ENCODE measurements at places on chromosomes 12 and 14.

- no peak for DNase-seq
These were observed 49.2 kb upstream of the AEBP2 start for GRCh38 chr12:19390051-19390598.

- no peak for DNase-seq
These were observed 184.5 kb upstream of the DAAM1 start for GRCh38 chr14:59004012-59004411.

GRCh38 chr12:96876966-96877365 lies 30.1 kb upstream of the NEDD1 start:
- no peak for DNase-seq

DNA sequence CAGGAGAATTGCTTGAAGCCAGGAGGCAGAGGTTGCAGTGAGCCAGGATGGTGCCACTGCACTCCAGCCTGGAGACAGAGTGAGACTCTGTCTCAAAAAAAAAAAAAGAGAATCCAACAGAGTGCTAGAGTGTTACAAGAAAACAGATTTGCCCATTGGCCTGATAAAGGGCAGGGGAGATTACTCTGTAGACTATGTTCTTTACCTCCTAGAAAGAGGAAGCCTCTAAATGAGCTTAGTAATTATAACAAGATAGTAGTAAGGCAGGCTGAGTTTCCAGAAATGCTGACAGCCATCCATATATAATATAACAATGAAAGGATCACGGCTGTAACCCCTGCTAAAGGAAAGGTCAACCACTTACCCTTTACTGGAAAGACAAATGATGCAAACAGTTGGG lies 24.4 kb downstream of the AK7 start:
- DNase-seq, result no peak

DNA sequence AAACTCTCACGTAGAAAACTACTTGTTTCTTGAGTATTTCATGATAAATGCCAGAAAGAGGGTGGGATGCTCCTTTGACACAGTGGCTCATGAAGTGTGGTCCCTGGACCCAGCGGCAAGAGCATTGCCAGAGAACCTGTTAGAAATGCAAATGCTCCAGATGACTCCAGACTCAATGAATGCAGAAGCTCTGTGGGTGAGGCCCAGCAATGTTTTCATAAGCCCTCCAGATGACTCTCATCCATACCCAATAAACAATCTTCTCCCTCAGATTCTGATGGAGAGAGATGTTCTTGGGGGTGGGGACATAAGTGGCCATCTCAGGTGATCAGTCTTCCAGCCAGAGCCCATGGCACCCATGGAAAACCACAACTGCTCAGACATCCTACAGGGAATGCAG lies 88.9 kb downstream of the SMOC1 start:
- no peak for DNase-seq

DNA sequence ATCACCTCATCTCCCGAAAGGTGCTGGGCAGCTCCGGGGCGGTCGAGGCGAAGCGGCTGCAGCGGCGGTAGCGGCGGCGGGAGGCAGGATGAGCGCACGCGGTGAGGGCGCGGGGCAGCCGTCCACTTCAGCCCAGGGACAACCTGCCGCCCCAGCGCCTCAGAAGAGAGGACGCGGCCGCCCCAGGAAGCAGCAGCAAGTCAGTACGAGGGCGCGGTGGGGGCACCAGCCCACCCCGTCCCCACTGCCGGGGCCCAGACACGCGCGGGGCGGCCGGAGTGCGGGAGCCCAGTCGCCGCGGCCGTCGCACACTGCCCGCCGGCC lies 862 bp downstream of the HMGA2 start:
- no peak for DNase-seq

GRCh38 chr12:46904406-46905238 lies 78.8 kb upstream of the SLC38A4 start:
- DNase-seq, result no peak

GRCh38 chr12:112170376-112170775 lies 45.0 kb downstream of the TRAFD1 start:
- no peak for DNase-seq

DNA sequence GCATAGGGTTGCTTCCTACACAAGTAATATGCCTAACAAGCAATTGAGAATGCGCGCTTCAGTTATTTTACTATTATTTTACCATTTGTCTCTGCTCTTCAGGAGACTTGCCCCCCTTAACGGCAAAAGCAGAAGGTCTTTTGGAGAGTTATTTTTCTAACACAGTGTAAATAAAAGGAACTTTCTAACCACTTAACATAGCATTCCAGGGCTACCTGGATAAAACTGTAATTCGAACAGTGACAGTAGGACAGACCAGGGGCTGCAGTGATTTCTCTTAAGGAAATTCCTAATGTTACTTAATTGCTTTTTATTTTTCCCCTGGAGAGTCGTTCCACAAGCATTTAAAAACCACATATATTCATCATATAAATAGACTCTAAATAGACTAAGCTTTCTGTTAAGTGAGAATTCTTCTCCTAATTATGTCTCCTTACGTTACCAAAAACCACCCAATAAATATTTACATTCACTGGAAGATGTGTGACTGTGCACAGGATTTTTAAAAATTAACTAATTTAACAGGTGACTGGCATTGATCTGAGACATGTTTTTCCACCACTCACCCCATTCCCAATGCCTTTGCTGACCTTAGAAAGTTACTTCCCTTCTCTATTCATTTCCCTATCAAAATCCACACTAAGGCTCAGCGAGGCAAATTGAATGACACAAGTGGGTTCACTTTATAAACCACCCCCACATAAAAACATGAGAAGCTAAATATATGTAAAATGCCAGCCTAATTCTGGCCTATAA lies 72.4 kb downstream of the RNF34 start:
- DNase-seq, result no peak

- no peak for DNase-seq
These were observed 18.6 kb upstream of the PTGR2 start for GRCh38 chr14:73833034-73833433.

DNA sequence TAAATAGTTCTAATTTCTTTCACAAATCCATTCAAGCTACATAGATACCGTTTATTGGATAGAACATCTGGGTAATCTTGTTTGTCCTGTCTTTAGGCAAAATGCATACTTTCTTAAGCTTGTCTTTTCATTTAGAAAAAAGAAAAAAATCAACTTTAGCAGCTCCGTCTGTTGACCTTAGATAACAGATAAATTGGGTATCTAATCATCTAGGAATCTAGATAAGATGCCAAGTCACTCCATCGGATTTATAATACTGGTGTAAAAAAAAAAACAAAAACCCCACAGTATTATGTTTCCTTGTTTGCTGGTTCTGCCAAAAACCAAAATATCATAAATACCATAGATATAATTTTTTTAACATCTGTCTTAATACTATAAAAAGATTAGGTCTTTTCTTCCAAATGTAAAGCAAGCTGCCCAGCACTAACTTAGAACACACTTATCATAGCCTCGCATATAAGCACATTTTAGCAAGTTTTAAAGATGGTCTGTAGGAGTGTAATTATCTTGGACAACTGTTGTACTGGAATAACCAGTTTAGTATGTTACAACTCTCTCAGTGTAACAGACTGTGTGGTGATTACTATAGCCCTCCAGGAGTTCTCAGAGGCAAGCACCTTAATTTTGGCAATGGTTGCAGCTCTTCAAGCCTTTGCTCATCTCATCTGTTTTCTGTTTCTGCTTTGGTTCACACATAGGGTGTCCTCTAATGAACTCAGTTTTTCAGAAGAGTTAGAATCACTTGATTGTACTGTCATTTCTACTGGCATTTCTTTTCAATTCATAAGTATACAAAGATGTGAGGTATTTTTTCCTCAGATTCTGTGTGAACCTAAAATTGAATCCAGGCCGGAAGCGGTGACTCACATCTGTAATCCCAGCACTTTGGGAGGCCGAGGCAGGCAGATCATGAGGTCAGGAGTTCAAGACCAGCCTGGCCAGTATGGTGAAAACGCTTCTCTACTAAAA lies 83.1 kb downstream of the ANO6 start:
- DNase-seq, result no peak

- DNase-seq, result no peak
These were observed 377.4 kb downstream of the GRIN2B start for GRCh38 chr12:13603953-13604352.

DNA sequence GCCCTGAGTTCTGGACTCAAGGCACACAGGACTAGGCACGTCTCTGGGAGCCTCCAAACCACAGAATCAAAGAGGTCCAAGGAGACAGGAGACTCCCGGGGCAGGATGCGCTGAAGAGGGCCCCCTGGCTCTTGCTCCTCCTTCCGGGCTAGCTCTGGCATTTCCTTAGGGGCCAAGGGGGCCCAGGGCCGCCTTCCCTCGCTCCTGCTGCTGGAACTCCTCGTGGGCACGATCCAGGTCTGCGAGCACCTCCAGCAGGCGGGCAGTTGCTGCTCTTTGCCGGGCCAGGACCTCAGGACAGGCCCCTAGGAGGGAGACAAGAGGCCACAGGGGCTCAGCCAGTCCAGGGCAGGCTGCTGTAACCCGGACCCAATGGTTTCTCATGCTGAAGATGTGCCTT lies 35.8 kb downstream of the RASAL1 start:
- DNase-seq, result no peak

DNA sequence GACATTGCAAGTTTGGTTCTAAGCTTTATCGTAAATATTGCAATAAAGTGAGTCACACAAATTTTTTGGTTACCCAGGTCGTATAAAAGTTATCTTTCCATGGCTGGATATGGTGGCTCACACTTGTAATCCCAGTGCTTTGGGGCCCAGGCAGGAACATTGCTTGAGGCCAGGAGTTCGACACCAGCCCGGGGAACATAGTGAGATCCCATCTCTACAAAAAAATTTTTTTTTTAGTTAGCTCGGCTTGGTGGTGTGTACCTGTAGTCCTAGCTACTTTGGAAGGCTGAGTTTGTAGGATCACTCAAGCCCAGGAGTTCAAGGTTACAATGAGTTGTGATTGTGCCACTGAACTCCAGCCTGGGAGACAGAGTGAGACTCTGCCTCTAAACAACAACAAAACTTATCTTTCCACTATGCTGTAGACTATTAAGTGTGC lies 24.4 kb downstream of the PRORP start:
- DNase-seq, result no peak

DNA sequence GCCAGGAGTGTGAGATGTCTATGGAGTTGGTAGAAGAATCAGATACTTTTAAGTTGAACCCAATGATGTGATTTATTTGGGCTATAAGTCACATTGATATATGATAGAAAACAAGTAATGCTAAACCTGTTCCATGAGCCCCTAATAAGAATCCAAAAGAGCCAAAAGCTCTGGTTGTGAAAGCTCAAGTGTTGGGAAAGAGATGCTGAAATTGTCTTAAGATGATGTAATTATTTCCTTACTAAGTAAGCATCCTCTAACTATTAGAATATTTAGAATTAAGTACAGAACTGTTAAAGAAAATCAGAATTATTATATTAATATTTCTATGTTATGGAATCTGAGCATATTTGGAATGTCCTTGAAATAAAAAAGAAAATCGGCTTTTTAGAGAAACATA lies 17.6 kb upstream of the SLC2A13 start:
- no peak for DNase-seq

DNA sequence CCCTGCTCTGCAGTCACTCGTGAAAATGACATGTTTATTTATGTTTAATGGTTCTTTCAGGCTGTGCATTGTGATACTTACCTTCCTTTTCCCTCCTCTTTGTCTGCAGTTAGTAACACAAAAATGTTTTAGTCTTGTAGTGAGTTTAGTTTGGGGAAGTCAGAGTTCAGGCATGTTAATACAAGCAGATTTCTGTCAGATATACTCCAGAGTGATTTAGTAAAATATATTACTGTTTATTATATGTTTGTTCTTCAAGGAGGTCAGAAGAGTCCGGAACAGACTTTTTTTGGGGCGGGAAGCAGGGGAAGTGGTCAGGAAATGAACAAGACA lies 28.7 kb downstream of the MSRB3 start:
- DNase-seq, result no peak

GRCh38 chr12:126627596-126627995 lies 1562.4 kb downstream of the AACS start:
- DNase-seq, result no peak

- DNase-seq, result no peak
These were observed 74.9 kb downstream of the SLC25A47 start for GRCh38 chr14:100398044-100398443.

DNA sequence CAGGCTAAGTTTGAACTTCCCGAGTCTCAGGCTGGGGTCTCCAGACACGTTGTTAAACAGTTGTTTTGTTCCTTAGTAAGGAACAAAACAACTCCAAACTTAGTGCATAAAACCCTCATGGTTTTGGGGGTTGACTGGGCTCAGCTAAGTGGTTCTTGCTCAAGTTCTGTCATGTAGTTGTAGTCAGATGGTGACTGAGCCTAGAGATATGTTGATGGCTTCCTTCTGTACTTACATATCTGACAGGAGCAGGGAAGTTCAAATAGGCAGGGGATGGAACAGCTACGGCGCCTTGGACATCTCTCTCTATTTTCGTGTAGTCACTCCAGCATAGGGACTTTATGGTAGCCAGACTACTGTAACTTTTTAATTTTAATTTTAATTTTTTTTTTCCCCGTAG lies 45.7 kb downstream of the SPATS2 start:
- no peak for DNase-seq

GRCh38 chr14:102795060-102795925 lies 18.0 kb downstream of the TRAF3 start:
- no peak for DNase-seq

GRCh38 chr14:104938436-104938835 lies 13.8 kb downstream of the PLD4 start:
- DNase-seq, result no peak

DNA sequence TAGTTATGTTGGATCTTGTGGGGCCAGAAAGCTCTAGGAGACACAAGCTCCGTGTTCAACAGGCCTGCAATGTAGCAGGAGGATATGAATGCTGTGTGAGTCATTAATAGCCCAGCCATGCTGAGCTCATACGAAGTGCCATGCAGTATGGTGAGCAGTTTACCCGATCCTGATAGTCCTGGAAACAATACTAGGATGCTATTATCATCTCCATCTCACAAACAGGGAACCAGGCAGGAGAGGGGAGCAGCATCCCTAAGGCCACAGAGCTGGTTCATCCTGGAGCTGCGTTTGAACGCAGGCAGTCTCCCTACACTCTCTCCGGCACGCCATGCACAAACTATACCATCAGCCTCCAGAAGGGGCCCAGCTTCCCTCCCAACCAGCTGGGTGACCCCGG lies 20.5 kb downstream of the TTC7B start:
- no peak for DNase-seq

DNA sequence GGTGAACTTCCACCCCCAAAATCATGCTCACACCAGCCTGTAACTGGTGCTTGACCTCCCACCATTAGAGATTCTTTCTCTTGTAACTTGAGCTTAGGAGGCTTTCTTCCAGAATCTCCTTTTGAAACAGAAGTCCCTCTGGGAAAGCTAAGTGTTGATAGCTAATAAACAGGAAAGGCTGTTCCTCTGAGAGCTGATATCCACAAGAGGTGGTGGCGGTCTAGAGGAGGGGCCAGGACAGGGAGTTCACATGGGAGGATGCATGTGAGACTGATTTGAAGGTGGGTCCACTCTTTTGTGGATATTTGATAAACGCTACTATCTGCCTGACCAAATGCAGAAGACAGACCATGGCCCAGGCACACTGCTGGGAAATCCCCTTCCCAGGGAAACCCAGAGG lies 10.2 kb upstream of the PRMT8 start:
- DNase-seq, result no peak

- DNase-seq, result no peak
These were observed 40.6 kb upstream of the EML1 start for GRCh38 chr14:99752486-99753121.
